ENCODE measurements at places on chromosomes 2 and 18.

DNA sequence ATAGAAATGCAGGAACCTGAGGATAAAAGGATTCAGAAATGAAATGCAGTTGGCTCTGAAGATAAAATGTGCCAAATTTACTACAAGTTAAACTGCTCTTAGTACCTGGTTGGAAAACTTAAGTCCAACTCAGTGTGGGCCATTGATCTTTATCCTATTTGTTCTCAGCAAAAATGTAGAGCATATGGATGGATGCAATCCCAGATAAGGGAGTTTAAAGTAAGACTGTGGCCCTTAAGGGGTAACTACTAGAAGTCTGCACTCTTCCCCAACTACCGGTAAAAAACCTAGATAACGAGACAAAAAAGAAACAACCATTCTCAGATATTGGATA is 63.9 kb downstream of the MDH1 start:
- DNase-seq: no peak

GRCh38 chr18:49778826-49779465 is 34.4 kb downstream of the ACAA2 start:
- DNase-seq: no peak

DNA sequence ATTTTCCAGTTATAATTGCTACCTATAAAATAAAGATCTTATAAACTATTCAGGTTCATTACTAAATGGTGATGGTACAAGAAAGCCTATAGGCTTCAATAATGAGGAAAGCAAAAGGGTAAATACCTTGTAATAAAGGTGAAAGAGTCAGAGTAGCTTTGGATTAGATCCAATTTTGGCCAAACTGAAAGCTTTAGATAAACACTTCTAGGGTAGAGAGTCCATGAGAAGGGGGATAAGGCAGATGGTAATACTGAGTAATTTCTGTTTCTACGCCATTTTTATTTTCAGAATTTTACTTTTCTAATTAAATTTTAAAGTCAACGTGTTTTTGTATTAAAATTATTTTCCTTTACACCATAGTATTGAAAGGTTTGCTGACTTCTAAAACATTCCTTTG is 9.4 kb downstream of the CASP8 start:
- DNase-seq: no peak

- no peak for DNase-seq
Measured at GRCh38 chr2:197862246-197862955, 58.0 kb downstream of the PLCL1 start.

DNA sequence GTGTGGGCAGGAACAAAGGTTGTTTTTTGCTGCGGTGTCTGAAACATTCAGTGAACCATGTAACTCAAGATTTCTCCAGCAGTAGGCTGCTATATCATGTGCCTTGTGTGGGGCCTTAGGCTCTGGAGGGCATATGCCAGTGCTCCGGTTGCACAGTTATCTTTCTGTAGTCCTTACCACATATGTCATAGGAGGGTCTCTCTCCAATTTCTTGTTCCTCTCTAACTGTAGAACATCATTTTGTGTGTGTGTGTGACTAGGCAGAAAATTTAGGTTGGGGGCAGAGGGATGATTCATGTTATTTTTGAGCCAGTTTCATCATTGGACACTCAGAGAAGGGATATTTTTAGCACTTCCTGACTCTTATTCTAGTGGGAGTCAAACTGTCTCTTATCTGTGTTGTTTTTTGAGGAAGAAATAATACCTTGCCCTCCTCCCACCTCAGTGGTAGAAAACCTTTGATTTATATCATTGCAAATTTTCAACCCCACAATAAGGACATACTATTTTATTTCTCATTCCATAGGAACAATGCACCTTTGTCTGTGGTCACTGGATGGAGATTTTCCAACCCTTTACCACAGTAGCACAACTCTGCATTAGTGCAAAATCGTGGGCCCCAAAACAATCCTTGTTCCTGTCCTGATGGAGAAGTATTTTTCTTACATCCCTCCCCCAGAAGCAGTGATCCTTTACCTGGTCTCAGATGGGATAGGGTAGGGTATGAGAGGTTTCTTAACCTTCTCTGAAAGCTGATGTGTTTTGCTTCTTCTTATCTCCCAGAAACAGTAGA is 113.9 kb downstream of the CCDC74A start:
- DNase-seq: no peak

GRCh38 chr18:34880882-34881834 is 160.1 kb upstream of the MAPRE2 start:
- no peak for DNase-seq

GRCh38 chr2:10071595-10071994 is 8.6 kb downstream of the CYS1 start:
- DNase-seq: no peak

- no peak for DNase-seq
Measured at GRCh38 chr2:181910028-181910831, 18.7 kb downstream of the ITPRID2 start.

DNA sequence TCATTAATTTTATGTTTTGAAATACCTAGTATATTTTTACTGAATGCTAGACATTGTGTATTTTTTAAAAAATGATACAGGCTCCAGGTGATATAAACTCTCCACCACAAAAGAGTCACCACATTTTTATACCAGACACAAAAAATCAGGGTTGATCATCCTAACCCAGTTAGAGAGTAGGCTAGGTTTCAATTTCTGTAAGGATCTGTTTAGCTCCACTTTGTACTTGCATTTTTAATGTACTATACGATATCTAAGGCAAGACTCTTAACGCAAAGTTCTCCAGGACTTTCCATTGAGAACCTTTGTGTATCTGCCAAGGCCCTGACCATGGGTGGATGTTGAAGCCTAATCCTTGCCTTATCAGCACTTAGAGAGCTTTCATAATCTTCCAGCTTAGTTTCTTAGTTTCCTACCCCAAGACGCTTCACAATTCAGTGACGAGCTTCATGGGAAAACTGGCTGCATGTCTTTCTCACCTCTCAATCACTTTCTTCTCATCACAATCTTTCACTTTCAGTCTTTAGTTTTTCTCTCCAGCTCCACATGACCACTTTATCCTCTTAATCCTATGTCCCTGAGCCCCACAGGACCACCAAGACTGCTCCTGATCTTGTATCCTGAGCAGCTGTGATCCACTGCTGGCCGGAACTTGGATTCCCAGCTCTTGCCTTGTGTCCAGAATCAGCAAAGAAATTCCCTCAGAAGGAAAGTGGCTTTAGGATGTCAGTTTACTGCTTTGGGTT is 635.8 kb downstream of the RNF144A start:
- no peak for DNase-seq

GRCh38 chr2:241951920-241952319 is 82.4 kb downstream of the RTP5 start:
- no peak for DNase-seq

DNA sequence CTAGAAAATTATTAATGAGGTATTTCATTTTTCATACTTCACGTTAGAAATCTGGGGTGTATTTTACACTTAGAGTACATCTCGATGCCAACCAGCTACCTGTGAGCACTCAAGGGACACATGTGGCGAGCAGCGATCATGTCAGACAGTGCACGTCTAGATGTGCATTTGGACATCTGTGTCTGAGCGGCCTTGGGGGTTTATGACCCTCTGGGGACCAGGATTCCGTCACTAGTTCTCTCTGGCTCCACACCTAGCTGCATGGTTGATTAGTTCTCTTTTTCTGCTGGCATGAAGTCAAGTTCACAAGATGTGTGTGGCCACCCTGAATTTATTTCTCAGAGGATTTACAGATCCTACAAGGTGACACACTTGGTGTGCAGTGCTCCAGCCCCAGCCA is 192.2 kb downstream of the TSN start:
- DNase-seq: no peak

- no peak for DNase-seq
Measured at GRCh38 chr18:80229363-80229762, 18.0 kb downstream of the PARD6G start.

DNA sequence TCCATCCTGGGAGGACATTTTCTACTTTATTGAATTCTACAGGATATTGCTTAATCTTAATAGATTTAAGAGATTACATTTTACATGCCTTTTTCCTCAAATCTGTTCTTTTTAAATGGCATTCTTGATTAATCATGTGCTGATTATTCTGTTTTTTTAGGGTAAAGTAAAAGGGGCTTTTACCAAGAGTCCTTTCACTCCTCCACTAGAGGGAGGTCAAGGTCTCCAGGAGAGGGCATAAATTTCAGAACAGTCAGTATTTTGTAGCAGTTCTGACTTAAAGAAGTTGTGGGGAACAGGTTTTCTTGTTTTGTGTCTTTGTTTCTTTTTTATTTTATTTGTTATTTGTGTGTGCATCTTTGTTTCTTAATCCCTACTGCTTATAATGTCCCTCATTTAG is 25.4 kb downstream of the WDR75 start:
- DNase-seq: no peak

DNA sequence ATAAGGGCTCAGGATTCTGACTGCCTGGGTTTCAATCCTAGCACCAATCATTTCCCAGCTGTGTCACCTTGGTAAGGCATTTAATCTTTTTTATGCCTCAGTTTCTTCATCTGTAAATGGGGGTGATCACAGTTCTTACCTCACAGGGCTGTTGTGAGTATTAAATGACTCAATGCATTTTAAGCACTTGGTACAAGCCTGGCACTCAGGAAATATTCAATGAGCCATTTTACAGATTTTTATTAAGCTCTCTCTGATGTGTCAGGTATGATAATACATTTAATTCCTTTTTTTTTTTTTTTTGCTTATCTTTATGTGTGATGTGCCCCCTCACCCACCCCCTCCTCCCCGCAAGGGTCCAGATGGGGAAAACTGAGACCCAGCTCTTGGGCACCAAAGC is 12.0 kb downstream of the SPEG start:
- no peak for DNase-seq
